SJCRH30 (cell line): ENCODE measurements at places on chromosomes 2 and 18. TPM values are rescaled to one million over a fixed set of nuclear protein-coding genes. Genes with fewer than 3 reads are reported as not detected.
A peak's percentile ranks its signal among the peaks of the same experiment; 100 is the strongest.

KIAA1328 gene
- 3.3 and 5.5 TPM in 2 replicates for total RNA-seq

PDE11A gene
- 0.43 and 0.66 TPM in 2 replicates for total RNA-seq

LDAH gene
- 23.4 and 27.6 TPM in 2 replicates for total RNA-seq

ECEL1 gene
- total RNA-seq, result not detected in 2 replicates

ANKRD30BL gene
- total RNA-seq, result not detected in 2 replicates

DNA sequence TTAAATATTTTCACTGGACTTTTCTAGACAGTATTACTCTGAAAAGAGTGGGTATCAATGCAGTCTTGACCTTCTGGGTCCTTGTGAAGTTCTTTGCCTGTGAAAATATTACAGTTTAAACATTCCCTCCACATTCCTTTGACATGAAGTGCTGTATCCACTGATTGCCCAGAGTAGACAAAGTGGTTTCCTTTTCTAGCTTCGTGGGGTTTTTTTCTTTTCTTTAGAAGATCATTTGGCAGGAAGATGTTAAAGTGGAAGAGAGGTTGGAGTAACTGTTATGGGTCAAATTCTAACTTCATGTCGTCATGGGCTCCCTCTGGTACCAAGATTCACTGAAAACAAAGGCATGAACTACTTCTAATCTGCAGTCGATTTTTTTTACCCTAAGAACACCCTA is 496.9 kb downstream of the EPHA4 start:
- no peaks in the 10 kb centered on the region for H3K27me3 ChIP-seq
- peak; percentile 11 for DNase-seq
- H3K4me1 ChIP-seq, result peaks cover 13% of the 10 kb centered on the region; the same call in 1 of the 2 replicates

DNA sequence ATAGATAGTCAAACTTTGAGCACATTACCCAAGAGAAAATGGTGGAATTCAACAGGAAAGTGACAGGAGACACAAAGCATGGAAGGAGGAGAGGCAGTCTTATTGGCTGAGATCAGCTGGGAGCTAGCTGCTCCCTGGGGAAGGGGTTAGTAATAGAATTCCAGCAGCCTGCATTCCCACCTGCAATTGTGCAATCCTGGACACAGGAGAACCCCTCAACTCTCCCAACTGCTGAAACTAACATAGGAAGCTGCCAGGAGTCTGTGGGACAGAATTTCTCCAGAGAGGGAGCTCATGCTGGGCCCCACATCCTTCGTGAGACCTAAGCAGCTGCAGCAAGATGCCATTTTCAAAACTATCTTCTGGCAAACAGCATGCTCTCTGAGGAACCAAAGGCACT is 69.8 kb upstream of the ACVR1C start:
- peaks cover 7% of the 10 kb centered on the region for H3K4me1 ChIP-seq
- no peaks in the 10 kb centered on the region for H3K27me3 ChIP-seq
- no peak overlapping the region for H3K4me3 ChIP-seq
- H3K27ac ChIP-seq, result no peak overlapping the region
- H3K36me3 ChIP-seq, result no peaks in the 10 kb centered on the region

- no peaks in the 10 kb centered on the region for H3K27me3 ChIP-seq
- no peak for DNase-seq
- H3K27ac ChIP-seq, result no peak overlapping the region
- H3K36me3 ChIP-seq, result no peaks in the 10 kb centered on the region
Observed at GRCh38 chr2:160220026-160220425, 20.0 kb upstream of the ITGB6 start.

DNA sequence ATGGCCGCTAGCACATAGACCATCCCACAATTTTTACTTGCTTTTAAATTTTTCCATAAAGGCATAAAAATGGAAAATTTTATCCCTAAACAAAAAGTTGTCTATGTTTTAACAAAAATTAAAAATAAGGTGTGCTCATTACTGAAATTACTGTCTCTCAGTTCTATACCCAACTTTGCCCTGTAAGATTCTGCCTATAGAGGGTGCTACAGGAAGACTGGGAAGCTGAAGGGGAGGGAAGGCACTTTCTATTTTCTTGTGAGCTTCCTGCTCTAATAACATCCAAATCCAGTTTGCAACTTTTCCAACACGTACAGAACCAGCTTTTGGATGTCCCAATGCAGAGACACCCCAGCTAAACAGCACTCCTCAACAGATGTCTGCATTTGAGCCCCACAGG is 666.9 kb downstream of the PLCL1 start:
- peak; percentile 6 for DNase-seq
- H3K27me3 ChIP-seq, result no peaks in the 10 kb centered on the region
- H3K4me1 ChIP-seq, result no peaks in the 10 kb centered on the region
- H3K27ac ChIP-seq, result no peak overlapping the region

- H3K4me3 ChIP-seq, result no peak overlapping the region
- no peak overlapping the region for H3K27ac ChIP-seq
- peak; percentile 15 for DNase-seq
Observed at GRCh38 chr2:6748406-6749067, 117.2 kb downstream of the CMPK2 start.

DNA sequence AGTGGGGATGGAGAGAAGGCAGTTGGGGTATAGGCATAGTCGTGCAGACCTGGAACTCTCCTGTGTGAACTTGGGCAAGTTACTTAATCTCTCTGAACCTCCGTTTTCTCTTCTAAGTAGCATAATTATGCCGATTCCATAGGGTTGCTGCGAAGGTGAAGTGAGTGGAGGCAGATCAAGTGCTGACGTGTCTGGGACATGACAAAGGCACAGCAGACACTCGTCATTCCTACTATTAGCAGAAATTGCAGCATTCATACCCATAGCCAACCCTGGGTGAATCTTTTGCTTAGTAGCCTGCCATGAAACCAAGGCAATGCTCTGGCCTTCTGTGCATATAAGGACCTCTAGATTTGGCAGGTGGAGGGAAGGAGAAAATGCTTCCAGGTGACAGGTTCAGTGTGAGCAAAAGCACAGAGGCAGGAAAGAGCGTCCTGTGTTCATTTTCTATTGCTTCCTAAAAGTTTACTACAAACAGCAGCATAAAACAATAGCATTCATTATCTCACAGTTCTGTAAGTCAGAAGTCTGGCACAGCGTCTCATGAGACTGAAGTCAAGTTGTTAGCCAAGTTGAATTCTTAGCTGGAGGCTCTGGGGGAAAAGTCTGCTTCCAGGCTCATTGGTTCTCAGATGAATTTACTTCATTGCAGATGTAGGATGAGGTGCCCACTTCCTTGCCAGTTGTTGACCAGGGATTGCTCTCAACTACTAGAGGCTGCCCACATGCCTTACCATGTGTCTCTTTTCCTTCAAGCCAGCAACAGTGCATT is 77.8 kb downstream of the CTIF start:
- no peaks in the 10 kb centered on the region for H3K36me3 ChIP-seq
- H3K4me3 ChIP-seq, result no peak overlapping the region
- H3K4me1 ChIP-seq, result peaks cover 14% of the 10 kb centered on the region
- no peak overlapping the region for H3K27ac ChIP-seq

DNA sequence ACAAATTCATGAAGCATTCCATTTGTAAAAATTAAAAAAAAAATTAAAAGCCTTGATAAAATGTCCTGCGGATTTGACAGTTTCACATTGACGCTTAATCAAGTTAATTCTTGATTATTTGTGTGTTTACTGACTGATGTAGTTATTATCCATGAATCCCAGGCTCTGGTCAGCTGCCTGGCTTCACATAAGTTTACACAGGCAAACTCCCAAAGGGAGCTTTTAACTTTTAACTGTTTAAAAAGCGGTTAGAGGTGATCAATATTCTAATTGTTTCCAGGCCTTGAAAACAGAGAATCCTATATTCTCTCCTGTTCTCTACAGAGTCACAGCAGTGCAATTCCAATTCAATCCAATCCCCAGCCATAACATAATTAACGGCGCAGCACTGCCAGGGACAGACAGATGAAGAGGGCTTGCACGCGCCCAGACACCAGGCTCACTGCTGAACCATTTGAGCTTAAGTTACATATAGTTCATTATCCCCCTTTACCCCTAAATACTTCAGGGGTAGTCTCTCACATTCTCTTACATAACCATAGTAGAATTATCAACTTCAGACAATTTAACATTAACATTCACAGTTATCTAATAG is 47.5 kb downstream of the ATP8B1 start:
- no peaks in the 10 kb centered on the region for H3K4me1 ChIP-seq
- no peak overlapping the region for H3K4me3 ChIP-seq
- H3K36me3 ChIP-seq, result no peaks in the 10 kb centered on the region
- DNase-seq, result no peak

DNA sequence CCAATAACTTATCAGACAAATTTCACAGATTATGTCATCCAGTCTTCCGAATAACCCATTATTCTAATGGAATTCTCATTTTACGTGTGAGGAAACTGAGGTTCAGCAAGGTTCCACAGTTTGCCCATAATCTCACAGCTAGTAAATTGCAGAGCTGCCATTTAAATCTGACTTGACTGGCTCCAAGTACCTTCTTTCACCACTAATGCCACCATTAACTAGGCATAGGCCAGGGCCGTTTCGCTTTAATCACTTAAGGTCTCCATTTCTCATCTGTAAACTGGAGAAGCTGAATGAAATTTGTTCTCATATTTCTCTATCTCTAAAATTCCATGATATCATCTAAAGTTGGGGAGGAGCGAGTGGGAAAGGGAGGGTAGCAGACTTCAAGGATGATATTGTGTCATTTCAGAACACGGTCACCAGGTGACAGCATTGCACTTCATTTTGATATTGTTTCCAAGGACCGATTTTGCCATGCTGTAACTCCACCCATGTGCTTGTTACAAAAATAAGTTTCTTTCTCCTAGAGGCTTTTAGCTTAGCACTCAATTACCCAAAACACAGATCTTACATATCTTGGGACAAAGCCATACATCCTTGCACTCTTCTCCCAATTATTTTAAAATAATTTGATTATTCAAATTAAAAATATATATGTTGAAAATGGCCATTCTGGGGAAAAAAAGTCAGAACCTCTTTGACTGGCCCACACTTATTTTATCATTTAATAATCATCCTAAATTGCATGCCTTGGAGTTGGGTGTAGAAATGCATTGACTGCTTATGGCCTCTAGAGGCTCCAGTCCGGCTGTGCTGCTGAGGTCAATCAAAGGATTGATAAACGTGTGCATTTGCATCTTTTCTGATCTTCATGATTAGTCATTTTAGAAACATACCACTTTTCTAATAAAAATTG is 123.8 kb downstream of the AKAIN1 start:
- no peak overlapping the region for H3K27ac ChIP-seq
- H3K27me3 ChIP-seq, result no peaks in the 10 kb centered on the region
- no peaks in the 10 kb centered on the region for H3K36me3 ChIP-seq
- peak; percentile 16 for DNase-seq

DNA sequence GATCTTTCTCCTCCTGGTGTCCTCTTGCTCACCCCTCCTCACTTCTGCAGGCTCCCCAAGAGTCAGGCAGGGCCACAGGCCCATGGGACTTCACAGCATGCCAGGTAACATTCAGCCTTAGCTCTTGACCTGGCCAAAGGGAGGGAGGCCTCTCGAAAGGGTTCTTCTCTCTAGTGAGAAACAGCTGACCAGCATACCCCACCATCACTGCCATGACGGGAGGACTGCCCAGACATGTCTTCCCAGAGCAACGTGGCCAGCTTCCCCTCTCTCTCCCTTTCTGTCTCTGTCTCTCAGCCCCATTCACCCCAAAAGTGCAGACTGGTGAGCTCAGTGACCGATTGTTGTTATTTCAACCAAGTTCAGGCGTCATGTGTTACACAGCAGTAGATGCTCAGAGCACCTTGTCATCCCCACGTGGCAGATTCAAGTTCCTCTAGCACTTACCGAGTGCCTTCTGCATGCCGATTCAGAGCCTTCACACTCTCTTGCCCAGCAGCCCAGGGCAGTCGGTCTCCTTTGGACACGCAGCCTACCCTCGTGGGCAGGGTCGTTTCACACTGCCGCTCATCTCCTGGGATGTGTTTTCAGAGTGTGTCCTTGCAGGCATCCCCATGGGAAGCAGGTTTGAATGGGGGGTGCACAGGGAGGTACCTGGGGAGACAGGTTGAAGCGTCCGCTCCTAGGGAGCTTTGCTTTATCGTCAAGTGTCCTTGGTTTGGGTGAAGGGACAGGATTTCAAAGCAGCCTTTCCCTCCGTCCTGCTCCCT is 259.9 kb downstream of the NDUFA10 start:
- H3K4me1 ChIP-seq, result no peaks in the 10 kb centered on the region
- H3K36me3 ChIP-seq, result no peaks in the 10 kb centered on the region
- H3K27me3 ChIP-seq, result peaks cover 4% of the 10 kb centered on the region; the same call in 1 of the 2 replicates
- H3K27ac ChIP-seq, result no peak overlapping the region

GRCh38 chr18:5455674-5456073 is 88.1 kb downstream of the EPB41L3 start:
- H3K4me1 ChIP-seq, result no peaks in the 10 kb centered on the region
- no peaks in the 10 kb centered on the region for H3K36me3 ChIP-seq
- no peak for DNase-seq
- no peak overlapping the region for H3K4me3 ChIP-seq
- no peaks in the 10 kb centered on the region for H3K27me3 ChIP-seq

- H3K4me1 ChIP-seq, result no peaks in the 10 kb centered on the region
- no peaks in the 10 kb centered on the region for H3K36me3 ChIP-seq
- no peak overlapping the region for H3K27ac ChIP-seq
- H3K4me3 ChIP-seq, result no peak overlapping the region
- no peak for DNase-seq
Observed at GRCh38 chr2:20108655-20109396, 57.4 kb upstream of the LAPTM4A start.

- H3K27me3 ChIP-seq, result no peaks in the 10 kb centered on the region
- peaks cover 4% of the 10 kb centered on the region for H3K4me1 ChIP-seq
- no peak overlapping the region for H3K4me3 ChIP-seq
- DNase-seq, result peak; percentile 55
- peaks cover 22% of the 10 kb centered on the region for H3K36me3 ChIP-seq
Observed at GRCh38 chr2:36889795-36890194, 76.5 kb downstream of the STRN start.

DNA sequence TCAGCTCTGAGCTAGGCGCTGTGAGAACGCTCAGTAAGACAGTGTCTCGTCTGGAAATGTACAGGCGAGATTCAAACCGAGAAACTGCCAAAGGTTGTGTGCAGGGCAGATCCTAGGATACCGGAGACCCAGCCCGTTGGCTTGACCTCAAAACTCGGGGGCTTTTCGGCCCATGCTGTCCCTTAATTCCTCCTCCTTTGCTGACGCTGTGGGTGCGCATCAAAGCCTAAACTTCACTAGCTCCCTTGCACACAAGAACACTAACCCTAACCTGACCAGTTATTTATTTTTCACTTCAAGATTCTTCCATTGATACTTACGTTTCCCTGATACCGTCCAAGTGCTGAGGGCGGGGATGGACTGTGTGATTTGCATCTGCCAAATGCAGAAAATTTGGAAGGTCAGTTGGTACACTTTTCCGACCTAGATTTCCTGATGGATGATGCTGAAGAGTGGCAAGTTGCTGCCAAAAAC is 1.0 kb upstream of the AAK1 start:
- peaks cover 6% of the 10 kb centered on the region; the same call in 1 of the 2 replicates for H3K4me1 ChIP-seq
- H3K4me3 ChIP-seq, result peak overlapping the region; percentile 99
- H3K27ac ChIP-seq, result peak overlapping the region; percentile 87
- no peak for DNase-seq
